ENCODE measurements at places on chromosomes 6 and 20.

GRCh38 chr20:3753098-3753497, 14.5 kb downstream of the ADISSP start:
- peak; percentile 72 for DNase-seq

DNA sequence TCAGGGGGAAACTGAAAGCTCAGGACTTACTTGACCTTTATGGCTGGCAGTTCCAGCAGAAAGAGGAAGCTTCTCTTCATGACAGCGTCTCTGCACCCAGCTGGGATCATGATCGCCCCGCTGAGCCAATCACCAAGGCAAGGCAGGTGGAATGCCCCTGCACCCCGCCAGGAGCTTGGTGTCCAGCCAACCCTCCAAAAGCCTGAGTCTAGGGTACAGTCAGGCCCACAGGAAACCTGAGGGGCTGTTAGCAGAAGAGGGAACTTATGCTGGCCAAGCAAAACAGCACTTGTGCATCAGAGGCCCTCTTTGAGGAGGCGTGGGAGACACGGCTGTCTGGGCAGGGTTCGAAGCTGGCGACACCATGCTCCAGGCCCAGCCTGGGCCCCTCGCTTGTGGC, 188.3 kb upstream of the GMDS start:
- DNase-seq = peak; percentile 3

DNA sequence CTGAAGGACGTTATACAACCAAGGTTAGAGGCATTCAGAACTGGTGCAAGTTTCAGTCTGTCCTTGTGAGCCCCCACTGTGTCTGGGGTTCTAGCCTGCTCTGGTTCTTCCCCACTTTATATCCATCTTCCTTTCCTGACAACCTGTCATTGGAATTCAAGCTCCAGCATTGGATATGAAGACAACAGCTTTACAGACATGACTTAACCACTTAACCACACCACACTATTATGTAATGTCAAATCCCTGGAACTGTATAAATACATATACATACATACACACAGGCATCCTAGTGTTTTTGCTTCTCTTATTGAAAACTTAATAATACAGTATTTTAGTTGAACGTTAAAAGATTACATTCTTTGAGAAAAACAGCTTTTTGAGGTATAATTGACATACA, 217.9 kb upstream of the SGK1 start:
- DNase-seq = no peak

- DNase-seq = no peak
These were observed 593.4 kb downstream of the EYS start for GRCh38 chr6:65113581-65113980.

DNA sequence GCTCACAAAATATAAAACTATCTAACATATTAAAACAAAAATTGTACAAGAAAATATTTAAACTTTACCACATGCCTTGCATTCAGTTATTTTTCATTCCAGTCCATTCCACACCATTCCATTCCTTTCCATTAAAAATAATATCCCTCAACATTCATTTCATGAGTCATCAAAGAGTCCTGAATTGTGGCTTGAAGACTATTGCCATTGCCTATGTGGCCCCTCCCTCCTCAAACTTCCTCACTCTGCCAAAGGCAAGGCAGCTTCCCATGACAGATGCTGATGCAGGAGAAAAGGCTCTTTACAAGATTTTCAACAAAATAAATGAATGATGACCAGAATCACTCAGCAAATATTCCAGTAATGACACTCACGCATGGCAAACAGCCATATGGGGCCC, 31.7 kb downstream of the IL20RA start:
- DNase-seq = no peak

DNA sequence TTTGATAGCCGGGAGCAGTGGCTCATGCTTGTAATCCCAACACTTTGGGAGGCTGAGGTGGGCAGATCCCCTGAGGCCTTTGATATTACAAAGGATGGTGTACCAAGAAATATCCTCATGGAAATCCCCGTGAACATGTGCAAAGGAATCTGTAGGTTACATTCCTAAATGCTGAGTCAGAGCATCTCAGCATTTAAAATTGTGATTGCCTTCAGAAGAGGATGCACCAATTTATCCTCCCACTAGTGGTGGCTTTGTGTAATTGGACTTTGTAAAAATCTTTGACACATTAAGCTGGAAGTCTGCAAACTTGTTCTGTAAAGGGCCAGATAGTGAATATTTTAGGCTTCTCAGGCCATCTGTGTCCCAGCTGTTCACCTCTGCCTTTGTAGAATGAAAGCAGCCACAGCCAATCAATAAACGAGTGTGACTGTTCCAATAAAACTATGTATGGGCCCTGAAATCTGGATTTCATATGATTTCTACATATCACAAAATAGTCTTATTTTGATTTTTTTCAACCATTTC, 11.8 kb downstream of the TMEM14B start:
- peak; percentile 36 for DNase-seq

GRCh38 chr20:33812908-33813462, 1.8 kb downstream of the CHMP4B start:
- DNase-seq = peak; percentile 26

- no peak for DNase-seq
These were observed 102.8 kb upstream of the TMEM170B start for GRCh38 chr6:11434565-11435326.

GRCh38 chr6:160789263-160790027, 87.4 kb downstream of the PLG start:
- peak; percentile 49 for DNase-seq

DNA sequence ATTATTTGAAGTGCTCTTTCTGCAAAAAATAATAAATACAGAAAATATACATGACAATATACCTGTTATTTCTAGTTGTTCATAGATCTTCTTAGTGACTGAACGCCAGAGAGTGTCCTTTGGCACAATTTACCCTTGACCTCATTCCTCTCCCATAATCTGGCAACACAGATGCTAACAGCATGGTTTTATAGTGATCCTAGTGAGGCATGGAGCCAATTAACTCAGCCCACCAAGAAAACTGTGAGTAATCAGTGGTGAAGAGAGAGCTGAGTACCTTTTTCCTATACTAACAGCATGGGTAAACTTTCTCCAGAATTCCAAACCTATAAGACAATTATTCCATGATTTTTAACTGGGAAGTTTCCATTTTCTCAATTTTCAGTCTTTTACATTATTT, 61.0 kb downstream of the VGLL2 start:
- no peak for DNase-seq

GRCh38 chr20:34643928-34644327, 33.0 kb downstream of the PIGU start:
- DNase-seq = no peak
